ENCODE measurements at places on chromosomes 13 and 19.
A peak's percentile ranks its signal among the peaks of the same experiment; 100 is the strongest.

DNA sequence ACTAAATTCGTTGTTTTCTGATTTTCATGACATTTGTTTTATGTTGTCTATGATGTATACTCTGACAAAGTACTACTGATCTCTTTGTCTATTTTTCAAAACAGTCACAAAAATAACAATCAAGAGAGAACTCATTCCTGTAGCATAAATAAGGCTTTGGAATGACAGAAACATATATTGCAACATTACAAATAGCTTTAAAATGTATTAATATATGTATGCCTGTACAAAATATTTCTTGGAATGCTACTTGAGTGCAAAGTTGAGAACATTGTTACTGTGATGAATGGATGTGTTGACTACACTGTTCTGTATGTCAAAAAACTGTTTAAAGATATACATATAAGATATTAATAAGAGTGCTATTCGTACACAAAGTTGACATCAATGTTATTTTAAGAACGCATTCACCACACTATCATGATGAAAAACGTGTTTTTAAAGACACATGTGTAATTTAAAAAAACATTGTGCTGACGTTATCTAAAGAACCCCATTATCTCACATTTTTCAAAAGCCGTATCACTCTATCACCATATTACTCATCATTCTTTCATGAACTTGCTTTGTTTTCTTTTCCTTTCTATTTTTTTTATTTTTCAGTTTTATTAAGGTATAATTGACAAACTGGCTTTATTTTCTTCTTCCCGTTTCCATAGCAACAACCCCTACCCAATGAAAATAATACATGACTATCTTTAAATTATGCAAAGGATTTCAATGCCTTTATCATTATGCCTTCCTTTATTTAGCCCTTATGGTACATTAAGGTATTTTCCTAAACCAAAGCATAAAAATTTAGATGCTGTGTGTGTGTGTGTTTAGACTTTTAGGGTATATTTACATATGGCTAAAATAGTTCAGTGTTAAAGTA lies 918.8 kb downstream of the SLITRK1 start:
- DNase-seq, result no peak

- no peak for DNase-seq
Measured at GRCh38 chr13:49951754-49952535, 15.8 kb upstream of the SPRYD7 start.

DNA sequence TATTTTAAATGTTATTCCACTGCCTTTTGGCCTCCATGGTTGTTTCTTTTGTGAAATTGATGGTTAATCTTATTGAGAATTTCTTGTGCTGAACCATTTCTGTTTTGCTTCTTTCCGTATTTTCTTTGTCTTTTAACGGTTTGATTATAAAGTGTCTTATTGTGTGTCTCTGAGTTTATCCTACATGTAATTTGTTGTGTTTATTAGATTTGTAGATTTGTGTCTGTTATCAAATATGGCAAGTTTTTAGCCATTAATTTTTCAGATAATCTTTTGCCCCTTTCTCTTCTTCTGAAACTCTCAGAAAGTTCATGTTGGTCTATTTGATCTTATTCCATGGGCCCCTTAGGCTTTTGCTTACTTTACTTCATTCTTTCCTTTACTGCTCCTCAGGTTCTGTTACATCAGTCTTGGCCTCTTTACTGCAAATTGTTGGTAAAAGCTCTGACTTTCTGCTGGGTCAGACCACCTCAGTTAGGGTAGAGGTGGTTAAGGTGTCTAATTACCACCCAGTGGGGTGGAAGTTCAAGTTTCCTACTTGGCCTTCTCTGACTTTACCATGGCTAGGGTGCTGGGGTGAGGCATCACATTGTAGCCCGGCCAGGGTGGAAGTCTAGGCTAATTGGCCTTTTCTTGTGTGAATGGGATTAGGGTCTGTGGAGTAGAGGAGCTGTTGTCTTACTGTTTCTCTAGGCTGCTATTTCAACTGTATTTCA lies 58.3 kb downstream of the ZMYM2 start:
- no peak for DNase-seq

- DNase-seq, result no peak
Measured at GRCh38 chr19:34282611-34283519, 28.5 kb downstream of the GARRE1 start.

DNA sequence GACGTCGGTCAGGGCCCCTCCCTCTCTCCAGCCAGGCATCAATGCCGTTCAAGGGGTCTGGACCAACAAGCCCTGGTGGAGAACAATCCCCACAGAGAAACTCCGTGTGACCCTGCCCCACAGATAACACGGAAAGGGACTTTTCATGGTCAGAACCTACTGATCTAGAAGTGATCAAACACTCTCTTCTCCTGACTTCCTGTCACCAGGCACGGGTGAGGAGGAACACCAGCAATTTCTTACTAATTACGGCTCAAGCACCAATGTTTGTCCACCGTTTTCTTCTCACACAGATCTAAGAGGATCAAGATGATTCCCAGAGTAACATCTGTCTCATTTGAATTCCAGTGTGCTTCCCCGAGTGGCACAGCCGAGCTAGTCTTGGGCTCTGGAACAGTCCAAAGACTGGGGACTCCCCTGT lies 11.8 kb downstream of the RASA3 start:
- no peak for DNase-seq

- DNase-seq, result no peak
Measured at GRCh38 chr13:103133556-103133955, 67.3 kb upstream of the SLC10A2 start.

- no peak for DNase-seq
Measured at GRCh38 chr13:19845758-19846157, 17.7 kb downstream of the ZMYM5 start.

DNA sequence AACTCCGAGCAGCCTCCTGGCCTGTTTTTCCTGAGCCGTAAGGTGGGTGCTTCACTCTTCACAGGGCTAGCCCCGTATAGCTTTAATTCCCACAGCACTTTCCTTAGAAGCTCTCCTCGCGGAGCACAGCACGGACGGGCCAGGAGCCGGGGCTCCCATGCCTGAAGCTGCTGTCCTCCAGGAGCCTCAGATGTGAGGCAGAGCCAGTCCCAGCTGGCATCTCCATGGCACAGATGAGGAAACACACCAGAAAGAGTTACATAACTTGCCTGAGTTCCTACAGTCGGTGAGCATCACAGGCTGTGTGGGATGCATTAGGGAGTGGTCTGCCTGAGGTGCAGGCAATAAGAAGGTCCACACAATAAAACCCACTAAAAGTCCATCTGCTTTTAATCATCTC lies 118.5 kb downstream of the ATP8A2 start:
- no peak for DNase-seq

DNA sequence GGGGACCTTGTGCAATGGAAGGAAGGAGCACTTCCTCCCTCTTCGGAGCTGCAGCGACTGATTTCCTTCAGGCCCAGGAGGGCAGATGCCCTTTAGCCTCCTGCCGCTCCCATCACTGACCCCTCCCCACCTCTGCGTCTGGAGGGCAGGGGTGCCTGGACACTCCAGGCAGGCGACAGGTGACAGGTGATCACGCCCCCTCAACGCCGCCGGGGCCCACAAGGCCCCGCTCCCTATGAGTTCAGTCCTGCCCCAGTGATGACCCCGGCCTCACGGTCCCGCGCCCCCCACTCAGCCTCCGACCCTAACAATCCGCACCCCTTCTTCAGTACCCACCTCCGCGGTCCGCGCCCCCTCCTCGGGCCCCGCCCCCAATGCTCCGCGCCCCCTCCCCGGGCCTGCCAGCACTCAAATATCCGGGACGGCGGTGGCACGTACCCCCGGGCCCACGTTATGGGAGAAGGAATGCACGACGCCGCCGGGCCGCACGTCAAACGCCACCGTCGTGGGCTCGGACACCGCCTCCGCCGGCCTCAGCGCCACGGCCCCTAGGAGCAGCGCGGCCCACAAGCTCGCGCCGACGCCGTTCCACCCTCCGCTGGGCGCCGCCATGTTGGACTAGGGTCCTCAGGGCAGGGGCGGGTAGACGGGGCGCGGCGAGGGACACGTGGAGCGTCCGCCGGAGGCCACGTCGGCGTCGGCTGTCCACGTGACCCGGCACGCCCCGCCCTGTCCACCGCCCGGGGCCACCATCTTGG lies at the start of gene MYDGF:
MYDGF (minus strand) TSS at position 620 of the 758 bp plus-strand sequence; CDS start at position 612, 8 bp downstream.
- DNase-seq, result peak; percentile 93

GRCh38 chr19:9144920-9145319 lies 4.7 kb downstream of the ZNF317 start:
- no peak for DNase-seq

GRCh38 chr13:51733374-51734298 lies 70.3 kb downstream of the DHRS12 start:
- no peak for DNase-seq

DNA sequence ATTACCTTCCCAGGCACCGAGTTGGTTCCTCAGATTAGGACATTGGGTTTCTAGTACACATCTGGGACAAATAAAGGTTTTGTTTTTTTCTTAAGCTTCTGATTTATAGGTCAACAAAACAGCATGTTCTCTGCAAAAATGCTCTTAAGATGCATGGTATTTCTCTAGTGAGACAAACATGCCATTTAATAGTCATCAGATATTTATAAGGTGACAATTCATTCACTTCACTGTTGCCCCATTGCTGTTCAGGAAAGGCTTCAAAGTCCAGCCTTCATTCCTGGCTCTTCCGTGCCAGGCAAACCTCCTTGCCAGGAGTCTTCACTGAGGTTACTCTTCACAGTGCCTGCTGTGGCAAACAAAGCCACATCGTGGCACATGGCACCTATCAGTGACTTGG lies 156.3 kb upstream of the FNDC3A start:
- DNase-seq, result no peak

DNA sequence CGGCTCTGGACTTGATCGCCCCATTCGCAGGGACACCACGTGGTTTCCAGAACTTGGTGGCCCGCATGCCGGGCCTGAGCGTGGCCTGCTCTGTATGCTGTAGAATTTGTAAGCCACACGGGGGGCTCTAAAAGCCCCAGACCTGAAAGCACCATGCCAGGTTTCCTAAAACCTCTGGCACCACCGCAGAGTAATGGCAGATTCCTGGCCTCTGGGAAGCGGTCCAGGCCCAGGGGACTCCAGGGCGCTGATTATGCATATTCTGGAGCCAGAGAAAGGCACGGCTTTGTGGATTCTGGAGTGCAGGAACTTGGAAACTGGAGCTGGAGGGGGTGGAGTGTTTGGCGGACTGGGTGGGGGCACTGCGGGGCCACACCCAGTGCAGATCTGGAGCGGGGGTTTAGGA lies 3.7 kb downstream of the FTL start:
- DNase-seq, result no peak

DNA sequence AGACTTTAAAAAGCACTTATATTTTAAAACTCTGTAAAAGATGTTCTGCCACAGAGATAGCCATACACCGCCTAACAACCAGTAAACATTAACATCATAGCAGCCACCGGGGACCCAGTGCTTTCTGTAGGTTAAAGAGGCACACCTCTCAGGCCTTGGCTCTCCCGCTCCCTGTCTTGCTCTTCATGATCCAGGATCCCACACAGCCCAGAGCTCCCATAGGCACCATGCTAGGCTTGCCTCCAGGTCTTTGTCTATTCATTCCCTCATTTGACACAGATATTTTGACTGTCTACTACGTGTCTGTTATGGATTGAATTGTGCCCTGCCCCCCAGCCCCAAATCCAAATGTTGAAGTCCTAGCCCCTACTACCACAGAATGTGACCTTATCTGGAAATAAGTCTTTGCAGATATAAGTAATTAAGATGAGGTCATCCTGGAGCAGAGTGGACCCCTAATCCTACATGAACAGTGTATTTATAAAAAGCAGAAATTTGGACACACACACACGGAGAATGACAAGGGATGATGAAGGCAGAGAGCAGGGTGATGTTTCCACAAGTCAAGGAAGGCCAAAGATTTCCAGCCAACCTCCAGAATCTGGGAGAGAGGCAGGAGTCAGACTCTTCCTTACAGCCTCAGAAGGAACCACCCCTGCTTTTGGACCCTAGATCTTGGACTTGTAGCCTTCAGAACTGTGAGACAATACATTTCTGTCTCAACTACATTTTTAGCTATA lies 272.6 kb downstream of the DNAJC15 start:
- DNase-seq, result no peak

- no peak for DNase-seq
Measured at GRCh38 chr13:85974608-85975366, 175.6 kb upstream of the SLITRK6 start.

GRCh38 chr13:112065867-112066623 lies 904 bp upstream of the SOX1 start:
- no peak for DNase-seq

DNA sequence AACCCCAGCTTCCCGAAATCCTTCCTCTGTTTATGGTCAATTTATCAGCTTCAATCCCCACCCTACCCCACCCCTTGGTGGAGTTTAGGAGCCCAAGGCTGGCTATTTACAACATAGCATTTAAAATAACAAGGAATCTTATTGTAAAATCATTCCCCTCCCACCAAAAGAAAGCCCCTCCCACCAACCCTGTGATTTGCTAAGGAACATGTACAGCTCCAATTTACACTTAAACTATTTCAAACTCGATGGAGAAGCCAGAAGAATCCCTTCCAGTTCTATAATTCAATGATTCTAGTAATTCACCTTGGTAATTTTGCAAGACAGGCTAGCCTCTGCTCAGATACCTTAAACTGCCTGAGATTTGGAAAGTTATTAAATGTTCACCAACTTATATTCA lies 3.0 kb downstream of the LATS2 start:
- no peak for DNase-seq

DNA sequence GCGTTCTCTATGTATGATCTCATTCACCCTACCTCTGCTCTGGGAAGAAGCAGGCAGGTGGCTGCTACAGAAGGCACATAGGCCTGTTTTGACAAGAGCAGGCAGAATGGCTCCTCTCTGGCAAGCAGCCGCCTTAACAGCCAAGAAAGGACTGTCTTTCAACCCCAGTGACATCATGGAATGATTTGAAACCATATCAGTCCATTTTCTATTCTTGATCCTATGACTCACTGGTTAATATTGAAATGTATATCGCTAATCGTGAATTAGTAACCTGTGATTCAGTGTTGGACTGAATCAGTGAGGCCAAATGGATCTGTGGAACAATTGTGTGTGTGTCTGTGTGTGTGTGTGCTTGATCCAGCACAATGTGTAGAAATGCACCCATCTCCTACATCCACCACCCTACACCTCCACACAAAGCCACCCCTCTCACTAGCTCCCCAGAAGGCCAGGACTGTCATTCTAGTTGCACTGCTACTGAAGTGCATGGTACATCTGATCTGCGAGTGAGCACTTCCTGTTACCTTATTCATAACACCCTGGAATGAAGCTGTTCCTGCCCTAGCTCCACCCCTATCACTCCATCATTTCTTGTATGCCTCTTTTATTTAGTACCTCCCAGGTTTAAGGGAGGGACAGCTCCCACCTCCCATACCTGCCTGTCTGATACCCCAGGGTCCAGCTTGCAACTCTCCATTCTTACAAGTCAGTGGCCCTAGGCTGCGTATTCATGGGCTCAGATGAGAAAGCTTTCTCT lies 460.0 kb downstream of the FOXO1 start:
- peak; percentile 53 for DNase-seq

DNA sequence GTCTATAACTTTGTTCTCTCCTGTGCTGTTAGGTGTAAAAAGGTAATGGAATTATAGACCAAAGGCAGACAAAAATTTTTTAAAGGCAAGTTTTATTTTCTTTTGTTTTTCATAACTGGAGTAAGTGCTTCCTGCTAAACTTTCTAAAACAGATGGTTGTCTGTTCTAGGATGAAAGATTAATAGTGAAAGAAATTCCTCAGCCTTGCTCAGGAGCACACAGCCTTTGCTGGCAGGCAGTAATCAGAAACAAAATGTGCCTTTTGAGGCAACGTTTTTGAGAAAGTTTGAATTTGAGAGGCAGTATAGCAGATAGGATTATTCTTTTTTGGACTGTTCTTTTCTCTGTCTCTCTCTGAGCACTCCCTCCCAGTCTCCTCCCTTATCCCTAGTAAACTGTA lies 2749.5 kb downstream of the PCDH9 start:
- DNase-seq, result no peak

All from CD4-positive, alpha-beta T cell treated with Interleukin-15 for 1 hour (primary cell).